ENCODE measurements at places on chromosomes 7 and 10. TPM values are rescaled to one million over a fixed set of nuclear protein-coding genes. Genes with fewer than 3 reads are reported as not detected.

Gene GATA3
- 1.4 TPM for total RNA-seq

Gene MOGAT3
- not detected for total RNA-seq

Gene CAMK2B
- not detected for total RNA-seq

Gene DYNC1I1
- 8.4 TPM for total RNA-seq

Gene OPALIN
- not detected for total RNA-seq

Gene LRMDA
- total RNA-seq = 1.6 TPM

Gene HIBADH
- total RNA-seq = 49.8 TPM

Gene SFTPA1
- total RNA-seq = not detected

Gene CLDN4
- 0.15 TPM for total RNA-seq

Gene CCDC136
- total RNA-seq = 7.7 TPM

Gene TBXAS1
- total RNA-seq = 6.3 TPM

Gene CPED1
- 1.6 TPM for total RNA-seq

Gene ERVW-1
- not detected for total RNA-seq

Gene TMEM225B
- not detected for total RNA-seq

Gene NPFFR1
- not detected for total RNA-seq

Gene CALML5
- total RNA-seq = not detected

Gene MCMBP
- total RNA-seq = 60.6 TPM

Gene GRM3
- total RNA-seq = not detected

Gene ARHGEF5
- 2.0 TPM for total RNA-seq

Gene FAM25C
- not detected for total RNA-seq

Gene PAPSS2
- total RNA-seq = 6.3 TPM

Gene FGFBP3
- total RNA-seq = not detected

Gene CALHM1
- total RNA-seq = not detected

Gene SUPV3L1
- total RNA-seq = 23.0 TPM
